ENCODE measurements at places on chromosomes 5 and 9.

GRCh38 chr5:115389799-115390382 is 93.4 kb upstream of the CCDC112 start:
- no peak for DNase-seq

DNA sequence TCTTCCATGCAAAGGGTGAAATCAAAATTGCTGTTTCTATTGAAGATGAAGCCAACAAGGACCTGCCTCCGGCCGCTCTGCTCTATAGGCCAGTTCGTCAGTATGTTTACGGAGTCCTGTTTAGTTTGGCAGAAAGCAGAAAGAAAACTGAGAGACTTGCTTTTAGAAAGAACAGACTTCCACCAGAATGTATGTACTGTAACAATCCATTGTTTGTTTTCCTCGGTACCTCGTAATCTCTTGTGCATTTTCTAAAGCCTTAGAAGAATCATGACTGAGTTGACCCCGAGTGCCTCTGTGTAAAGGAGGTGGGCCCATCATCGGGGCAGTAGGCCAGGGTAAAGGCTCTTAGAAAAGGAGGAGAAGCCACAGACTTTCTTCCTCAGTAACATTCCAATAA is 44.2 kb upstream of the PHF2 start:
- no peak for DNase-seq

DNA sequence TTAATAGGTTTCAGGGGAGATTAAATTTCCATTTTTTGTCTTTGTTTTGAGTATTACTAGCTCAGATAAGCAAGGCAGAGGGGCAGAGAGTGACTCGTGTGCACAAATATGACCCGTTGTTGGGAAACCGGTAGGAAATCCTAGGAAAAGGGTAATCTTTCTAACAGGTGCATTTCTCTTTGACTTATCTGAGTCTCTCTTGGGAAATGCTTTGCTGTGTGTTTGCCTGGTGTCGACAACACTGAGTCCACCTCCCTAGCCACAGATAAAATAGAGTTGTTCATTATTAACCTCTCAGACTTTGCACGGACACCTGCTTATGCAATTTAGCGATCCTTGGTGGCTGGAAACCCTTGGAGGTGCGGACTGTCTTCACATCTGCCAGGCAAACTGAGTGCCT is 164.2 kb downstream of the FGF1 start:
- DNase-seq = no peak

- no peak for DNase-seq
Observed at GRCh38 chr5:142287973-142288313, 36.9 kb downstream of the SPRY4 start.

DNA sequence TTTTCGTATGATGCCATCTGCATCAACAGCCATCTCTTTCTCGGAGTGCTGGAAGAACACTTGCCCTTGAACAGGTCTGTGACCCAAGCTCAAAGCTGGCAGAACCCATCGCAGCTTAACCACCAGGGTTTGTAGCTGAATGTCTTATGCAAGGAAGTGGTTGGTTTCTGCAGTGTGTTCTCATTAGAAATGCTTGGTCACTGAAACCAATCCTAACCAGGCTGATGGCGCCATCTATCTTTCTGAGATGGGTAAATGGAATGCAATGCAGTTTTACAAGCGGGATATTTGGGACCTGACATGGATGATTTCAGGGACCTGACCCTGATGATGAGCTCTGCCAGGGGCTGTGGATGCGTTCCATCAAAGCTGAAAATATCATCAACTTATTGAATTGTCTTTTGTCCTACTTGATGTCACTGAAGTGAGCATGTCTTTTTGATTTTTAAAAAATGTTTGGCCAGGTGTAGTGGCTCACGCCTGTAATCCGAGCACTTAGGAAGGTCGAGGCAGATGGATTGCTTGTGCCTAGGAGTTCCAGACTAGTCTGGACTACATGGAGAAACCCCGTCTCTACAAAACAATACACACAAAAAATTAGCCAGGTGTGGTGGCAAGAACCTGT is 28.7 kb downstream of the DMRT3 start:
- DNase-seq = no peak

- no peak for DNase-seq
Observed at GRCh38 chr5:175257128-175257846, 186.7 kb downstream of the DRD1 start.

- DNase-seq = no peak
Observed at GRCh38 chr5:154543380-154543779, 65.4 kb upstream of the HAND1 start.

Data from stimulated activated CD4-positive, alpha-beta T cell treated with anti-CD3 and anti-CD28 coated beads, Interleukin-1b, Interleukin-23, amount 100 ng/mL, for 1 hour (primary cell).